DMS 273 treated with DMSO at 0.1 percent for 48 hours (cell line): ENCODE measurements at places on chromosomes 2 and 18.

DNA sequence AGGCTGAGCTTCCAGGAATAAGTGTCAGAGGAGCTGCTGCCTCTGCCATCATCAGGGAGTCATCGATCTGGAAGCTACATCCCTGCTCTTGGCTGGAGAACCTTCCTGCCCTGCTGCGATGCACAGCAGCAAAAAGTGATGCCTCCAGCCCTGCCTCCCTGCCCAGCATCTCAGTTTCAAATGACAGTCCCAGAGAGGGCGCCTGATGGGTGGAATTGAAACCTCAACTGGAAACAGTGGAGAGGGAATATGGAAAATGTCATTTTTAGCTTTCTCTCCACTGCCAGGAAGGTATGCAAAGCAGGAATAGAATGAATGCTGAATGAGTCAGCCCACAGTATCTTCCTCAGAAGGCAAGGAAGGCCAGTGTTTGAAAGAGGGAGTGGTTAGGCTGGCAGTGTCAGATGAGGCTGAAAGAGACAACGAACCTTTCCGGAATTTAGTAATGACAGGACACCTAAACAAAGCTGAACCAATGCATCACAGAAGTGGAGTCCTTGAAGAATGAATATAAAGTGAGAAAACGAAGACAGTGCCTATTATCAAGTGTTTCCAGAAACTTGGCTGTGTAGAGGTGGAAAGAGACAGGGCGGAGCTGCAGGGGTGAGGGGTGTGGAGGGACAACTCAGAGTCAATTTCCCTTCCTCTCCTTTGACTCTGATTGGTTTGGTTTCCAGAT, 153.9 kb upstream of the NDUFV2 start:
- no peak for DNase-seq

DNA sequence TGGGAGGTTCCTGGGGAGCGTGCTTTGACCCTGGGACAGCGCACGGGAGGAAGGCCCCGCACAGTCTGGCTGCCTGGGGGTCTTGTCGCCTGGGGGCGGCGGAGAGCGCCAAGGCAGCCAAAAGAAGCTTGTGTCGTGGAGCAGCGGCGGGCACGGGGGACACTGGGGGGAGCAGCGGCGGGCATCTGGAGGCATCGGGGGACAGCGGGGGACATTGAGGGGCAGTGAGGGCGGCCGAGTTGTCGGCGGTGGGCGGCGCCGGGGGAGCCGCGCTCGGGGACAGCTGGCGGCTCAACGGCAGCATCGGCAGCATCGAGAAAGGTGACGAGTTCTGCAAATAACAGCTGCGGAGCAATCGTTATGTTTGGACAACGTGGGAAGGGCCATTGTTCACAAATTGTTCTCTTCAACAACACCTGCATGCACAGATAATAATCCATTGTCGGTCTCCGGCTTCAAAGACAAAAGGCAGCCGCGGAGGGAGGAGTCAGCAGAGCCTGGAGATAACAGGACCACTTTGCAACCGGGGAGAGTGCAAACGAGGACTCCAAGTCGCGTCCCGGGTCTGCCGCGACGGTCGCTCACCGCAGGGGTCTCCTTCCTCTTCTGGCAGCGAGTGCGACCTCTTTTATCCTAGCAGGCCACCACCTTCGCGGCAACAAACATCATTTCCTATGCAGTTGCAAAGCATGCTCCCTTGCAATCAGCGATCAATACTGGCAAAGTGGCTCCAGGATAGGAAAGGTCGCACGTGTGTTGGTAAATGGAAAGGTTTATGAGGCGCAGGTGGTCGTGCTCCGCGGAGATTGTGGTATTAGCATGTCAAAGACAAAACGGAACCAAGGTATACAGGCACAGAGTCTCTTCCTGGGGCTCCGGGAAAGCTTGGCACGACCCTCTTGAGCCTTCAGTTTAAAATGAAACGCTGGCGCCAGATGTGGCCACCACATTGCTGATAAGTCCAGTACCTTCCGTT, 132.3 kb upstream of the DLX2 start:
- no peak for DNase-seq

DNA sequence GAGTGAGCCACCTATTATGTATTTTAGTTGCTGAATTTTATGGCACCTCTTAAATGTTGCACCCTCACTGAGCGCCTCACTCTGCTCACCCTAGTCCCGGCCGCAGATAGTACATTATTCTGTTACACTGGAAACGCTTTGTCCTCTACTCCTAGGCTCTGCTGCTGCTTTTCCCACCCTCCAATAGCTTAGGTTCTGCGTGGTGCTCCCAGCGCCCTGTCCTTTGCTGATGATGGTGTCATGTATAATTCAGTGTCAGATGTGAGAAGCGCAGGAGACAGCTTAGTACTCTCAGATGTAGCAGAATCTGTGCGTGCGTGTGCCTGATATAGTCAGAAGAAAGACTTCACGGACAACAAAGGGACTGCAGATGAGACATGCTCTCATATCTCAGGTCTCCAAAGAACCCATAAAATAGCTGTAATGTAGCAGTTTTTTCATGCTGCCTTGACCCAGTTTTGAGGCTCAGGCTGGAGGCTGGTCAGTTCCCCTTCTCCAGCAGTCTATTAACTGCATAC, 1.4 kb upstream of the REEP1 start:
- DNase-seq: no peak

GRCh38 chr2:9160732-9161131, 45.9 kb upstream of the ASAP2 start:
- DNase-seq: no peak

DNA sequence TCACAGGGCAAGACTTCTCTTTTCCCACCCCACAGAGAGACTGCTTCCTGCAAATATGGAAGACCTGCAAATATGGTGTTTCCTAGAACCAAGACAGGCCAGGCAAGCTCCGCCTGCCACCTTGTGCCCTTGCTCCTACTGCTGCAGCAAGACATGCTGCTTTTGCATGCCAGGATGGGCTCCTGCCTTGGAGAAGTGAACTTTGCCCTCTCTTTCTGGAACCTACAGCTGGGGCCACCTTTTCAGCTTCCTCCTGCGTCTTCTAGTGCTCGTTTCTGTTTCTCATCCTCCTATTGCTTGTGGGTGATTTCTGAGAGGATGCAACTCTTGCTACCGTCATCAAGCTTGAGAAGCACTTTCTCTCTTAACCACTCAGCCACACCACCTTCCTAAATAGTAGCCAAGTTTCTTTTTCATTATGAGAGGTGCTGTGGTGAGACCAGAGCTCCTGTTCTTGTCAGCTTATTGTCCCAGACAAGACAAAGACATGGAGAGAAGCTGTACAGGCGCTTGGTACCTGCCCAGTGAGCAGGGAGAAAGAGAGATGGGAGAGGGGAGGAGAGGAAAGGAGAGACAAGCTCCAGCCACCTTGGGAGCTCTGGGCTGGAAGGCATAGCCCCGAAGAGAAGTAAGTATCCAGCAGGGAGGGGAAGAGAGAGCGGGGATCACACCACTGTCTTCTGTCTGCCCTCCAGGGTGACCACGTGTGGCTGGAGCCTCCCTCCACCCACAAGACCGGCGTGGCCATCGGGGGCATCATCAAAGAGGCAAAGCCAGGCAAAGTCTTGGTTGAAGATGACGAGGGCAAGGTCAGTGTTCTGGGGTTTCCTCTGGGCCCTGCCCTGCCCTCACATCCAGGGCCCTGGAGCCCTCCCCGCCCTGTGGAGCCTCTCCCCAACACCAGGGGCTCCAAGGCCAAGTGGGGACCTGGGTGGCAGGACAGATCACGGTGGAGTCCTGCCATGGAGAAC, 28.3 kb downstream of the MYO7B start:
- no peak for DNase-seq

GRCh38 chr2:224058048-224058775, 19.1 kb upstream of the SERPINE2 start:
- no peak for DNase-seq
